Skin of body (tissue), 3 donors: ENCODE measurements at places on chromosomes 12 and 14. TPM values are rescaled to one million over a fixed set of nuclear protein-coding genes. Genes with fewer than 3 reads are reported as not detected.

The MGAT2 gene
- total RNA-seq, result 25.2 TPM

The RNASE7 gene
- 0.79 TPM for total RNA-seq

The AMHR2 gene
- total RNA-seq, result not detected

The CMA1 gene
- 0.69 TPM for total RNA-seq

The FITM1 gene
- total RNA-seq, result 13.0 TPM

The MAP1LC3B2 gene
- 1.2 TPM for total RNA-seq

The CCDC198 gene
- not detected for total RNA-seq

The ASCL1 gene
- not detected for total RNA-seq

The MSI1 gene
- total RNA-seq, result 0.99 TPM
